Stimulated activated CD8-positive, alpha-beta memory T cell treated with anti-CD3 and anti-CD28 coated beads, Interleukin-15, amount 100 ng/mL, for 48 hours (primary cell): ENCODE measurements at places on chromosomes 1 and 21.

DNA sequence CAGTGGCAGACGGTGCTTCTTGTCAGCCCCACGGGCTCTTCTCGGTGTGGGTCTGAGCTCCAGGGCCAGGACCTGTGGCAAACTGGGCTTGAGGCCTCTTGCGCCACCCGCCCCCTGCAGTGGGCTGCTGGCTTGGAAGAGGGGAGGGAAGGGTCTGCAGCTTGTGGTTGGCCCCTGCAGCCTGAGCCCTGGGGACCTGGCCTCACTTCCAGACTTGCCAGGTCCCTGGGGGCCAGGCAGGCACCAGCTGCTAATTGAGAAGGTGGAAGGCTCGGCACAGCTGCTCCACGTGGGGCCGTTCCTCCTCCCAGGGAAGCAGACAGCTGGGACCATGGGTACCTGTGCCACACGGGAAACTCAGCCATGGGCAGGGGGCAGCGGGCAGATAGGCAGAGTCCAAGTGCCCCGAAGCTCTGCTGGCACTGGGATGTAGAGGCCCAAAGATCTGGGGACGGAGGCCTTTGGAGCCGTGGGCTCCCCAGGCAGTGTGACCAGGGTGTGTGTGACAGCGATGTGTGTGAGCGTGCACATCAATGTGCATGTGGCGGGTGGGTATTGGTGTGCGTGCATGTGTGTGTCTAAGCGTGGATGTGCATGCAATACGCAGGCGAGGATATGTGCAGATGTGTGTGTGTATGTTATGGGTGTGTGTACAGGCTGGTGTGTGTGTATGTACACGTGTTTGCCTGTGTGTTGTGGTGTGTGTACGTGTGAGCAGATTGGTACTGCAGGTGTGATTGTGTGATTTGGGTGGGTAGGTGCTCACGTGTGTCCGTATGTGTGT is 39.3 kb downstream of the TP73 start:
- no peak for DNase-seq

- no peak for DNase-seq
Measured at GRCh38 chr1:245039196-245039595, 115.6 kb upstream of the KIF26B start.

DNA sequence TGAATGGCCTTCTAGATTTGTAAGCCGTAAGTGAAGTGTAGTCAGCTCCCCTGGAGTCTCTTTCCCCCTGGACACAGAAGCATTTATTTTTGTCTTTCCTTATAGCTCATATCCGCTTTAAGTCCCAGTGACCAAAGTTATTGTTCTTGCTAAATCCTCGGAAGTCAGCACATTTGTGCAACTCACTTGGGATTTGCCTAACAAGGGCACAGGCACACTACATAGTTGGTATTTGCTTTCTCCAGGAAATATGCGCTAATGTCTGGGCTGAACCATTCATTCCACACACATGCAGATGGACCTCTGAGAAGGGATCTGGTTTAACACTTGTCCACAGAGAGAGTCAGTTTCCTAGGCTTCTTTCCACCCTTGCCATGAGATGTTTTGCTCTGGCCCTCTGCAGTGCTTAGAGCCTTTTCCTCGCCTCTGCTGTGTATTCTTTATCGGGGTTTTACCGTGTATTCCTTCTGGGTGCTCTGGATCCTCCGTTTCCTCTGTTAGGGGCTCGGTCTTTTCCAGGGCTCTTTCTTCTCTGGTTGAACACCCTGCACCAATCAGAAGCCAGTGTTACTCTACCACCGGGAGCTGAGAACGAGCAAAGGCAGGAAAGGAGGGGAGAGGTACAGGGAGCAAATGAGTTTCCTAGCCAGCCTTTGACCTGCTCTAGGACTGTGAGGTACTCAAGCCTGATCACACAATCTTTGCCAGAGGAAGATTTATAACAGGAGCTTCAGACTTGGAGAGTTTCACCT is 72.4 kb downstream of the ABCA4 start:
- DNase-seq = no peak

GRCh38 chr1:219302697-219303096 is 129.0 kb downstream of the LYPLAL1 start:
- DNase-seq = no peak

DNA sequence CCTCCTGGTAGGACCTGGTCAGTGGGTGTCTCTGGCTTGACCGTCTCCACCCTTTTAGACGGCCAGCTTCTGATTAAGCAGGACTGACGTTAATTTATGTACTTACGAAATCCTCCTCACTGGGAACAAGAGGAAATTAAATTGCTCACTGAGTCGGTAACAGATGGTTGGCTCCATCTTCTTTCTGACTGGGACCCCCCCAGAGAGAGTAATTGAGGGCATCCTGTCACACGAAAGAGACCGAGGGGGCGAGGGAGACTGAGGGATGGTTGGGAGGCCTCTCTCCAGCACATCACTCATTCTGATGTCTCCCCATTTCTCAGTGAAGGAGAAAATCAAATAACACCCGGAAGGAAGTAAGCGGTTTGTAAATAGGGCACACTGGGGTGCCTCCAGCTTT is 104.8 kb downstream of the OMA1 start:
- DNase-seq = no peak
